Smooth muscle cell of the pulmonary artery (primary cell): ENCODE measurements at places on chromosomes 16 and 17. TPM values are rescaled to one million over a fixed set of nuclear protein-coding genes. Genes with fewer than 3 reads are reported as not detected.

The CFAP97D1 gene
- total RNA-seq = under 0.01 TPM in 1 of 2 replicates, not detected in the other

The EXOSC6 gene
- 47.8 and 56.8 TPM in 2 replicates for total RNA-seq

The LHX1 gene
- total RNA-seq = not detected in 2 replicates

The KNOP1 gene
- 6.5 and 10.4 TPM in 2 replicates for total RNA-seq
